ENCODE measurements at places on chromosomes 3 and 15.

- DNase-seq, result no peak
These were observed 19.3 kb upstream of the SLC12A8 start for GRCh38 chr3:125231895-125232294.

DNA sequence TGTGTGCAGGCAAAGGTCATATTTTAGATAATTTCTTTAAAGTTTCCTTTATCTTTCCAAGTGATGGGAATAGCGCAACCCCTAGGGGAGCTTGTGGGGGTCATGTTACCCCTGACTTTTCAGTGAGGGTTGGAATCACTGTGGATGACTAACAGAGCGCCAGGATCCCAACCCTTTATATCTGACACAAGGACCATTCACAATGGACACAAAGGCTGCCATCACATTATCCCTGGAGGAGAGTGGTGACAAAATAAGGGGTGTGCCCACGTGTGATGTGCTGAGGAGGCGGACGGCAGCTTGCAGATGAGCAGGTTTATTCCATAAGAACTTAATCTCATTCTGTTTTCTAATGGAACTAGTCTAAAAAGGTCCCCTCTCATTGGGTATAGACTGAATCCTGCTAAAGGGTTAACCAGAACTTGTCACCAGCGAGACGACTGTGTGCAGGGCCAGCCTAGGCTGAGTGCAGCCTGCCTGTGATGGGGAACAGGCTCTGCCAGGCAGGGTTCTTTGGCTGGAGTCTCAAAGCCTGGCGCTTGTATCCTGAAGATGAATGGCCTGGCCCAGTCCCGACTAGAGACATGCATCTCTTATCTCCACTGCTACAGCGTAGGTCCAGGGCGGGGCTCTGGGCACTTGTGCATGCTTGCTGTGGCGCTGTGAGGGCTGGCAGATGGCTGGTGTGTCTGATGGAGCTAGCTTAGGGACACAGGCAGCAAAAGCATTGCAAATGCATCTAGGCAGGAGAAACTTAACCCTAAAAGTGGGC, 50.2 kb downstream of the CHDH start:
- peak; percentile 39 for DNase-seq

GRCh38 chr3:160660902-160661301, 16.1 kb upstream of the ARL14 start:
- no peak for DNase-seq

DNA sequence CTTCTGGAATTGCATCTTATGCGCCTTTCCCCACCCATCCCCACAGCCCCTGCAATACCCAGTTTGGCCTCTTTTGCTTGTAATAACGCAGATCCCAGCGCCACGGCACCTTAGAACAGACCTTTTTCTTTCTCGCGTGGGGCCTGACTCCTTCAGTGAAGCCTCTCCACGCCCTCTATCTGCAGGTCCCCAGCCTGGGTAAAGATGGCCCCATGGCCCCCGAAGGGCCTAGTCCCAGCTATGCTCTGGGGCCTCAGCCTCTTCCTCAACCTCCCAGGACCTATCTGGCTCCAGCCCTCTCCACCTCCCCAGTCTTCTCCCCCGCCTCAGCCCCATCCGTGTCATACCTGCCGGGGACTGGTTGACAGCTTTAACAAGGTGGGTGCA, 594 bp downstream of the CRELD1 start:
- DNase-seq, result peak; percentile 74

DNA sequence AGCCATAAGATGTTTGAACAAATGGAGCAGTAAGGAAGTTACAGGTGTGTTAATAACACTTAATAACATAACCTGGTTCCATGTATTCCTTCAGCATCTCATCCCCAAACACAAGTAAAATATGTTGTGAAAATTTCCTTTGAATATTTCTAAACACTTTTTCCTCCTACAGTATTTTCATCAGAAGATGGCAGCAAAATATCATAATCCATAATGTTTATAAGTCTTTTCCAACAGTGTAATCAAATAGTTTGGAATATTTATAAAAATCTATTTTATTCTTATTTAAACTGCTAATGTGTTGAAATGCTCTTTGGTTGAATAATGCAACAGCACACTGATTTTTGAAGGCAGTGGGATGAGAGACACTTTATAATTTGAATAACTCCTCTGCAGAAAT, 1020.5 kb downstream of the OTOL1 start:
- DNase-seq, result no peak

DNA sequence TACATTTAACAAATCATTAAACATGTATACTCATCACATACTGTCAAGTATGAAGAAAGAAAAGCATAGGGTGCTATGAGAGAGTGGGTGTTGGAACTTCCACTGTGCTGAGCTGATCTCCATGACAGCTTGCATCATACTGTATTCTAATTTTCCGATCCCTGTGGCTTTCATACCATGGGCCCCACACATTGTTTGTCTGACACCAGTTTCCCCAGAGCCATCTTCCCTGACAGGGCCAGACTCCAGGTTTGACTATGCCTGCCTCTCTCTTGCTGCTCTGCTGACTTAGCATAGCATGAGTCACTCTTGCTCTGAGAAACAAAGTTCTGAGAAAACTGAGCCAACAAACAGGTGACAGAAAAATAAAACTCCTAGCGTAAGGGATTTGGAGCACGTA, 37.0 kb upstream of the CASR start:
- peak; percentile 77 for DNase-seq

DNA sequence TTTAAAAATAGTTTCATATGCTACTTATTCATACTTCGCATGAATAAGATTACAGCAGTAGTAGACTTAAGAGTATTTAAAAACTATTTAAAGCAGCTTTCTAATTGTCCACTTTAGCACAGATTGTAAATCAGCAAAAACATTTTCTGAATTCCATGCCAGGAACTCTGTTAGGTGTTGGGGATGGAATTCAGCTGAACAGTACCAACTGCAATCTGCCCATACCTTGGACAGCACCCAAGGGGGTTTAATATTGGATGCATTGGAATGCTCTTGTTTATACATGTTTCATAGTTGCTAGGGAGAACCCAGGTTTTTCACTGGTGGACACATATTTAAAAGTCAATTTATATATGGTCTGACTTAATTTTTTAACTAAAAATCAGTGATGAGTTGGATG, 74.8 kb downstream of the PPM1L start:
- DNase-seq, result no peak

DNA sequence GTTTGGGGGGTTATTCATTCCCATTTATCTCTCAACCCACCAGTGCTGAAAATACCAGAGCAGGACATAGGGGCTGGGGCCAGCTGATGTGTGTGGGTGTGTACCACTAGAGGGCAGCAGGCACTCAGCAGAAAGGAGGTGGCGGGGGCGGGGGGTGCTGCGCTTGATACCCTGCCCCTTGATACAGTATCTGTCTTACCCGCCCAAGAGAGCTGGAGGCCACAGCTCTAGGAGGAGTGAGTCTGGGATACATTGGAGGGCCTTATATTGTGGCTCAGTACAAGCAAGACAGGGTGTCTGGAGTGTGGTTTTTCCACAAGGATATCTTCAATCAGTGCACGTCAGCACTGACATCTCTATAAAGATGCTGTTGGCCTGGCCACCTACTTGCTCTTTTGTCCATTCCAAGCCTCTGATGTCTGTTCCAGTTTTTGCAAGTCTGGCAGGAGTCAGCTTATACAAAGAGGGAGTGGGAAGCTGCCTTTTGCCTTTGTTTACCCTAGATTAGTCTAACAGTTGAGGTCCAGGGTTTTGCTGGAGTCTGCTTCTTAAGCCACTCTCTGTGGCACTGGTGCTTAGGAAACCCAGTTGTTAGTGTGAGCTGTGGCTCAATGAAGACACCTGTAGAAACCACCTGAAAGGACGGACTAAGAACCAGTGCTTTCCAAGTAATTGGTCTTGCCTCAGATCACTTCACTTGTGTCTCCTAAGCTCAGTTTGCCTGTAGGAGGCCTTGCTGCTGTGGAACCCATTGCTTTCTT, 1.5 kb upstream of the RBM15B start:
- DNase-seq, result peak; percentile 85

- DNase-seq, result no peak
These were observed 23.8 kb downstream of the HOMER2 start for GRCh38 chr15:82928711-82929110.

DNA sequence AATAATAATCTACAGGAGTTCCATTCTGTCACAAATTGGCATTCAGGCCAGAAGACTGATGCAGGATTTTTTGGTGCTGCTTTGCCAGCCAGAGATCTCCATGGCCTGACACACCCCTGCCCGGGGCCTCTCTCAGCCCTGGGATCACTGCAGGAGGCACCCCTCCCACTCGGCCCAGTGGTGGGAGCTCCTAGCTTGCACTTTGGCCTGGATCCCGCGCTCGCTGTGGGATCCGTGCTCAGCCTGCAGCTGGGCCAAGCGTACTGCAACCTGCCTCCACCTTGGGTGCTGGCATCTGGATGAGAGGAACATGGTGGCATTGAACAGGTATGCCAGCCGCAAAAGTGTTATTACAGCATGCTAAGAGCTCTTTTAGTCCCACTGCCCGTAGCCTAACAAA, 656.7 kb upstream of the CCDC54 start:
- DNase-seq, result no peak

GRCh38 chr15:52486003-52486996, 42.4 kb downstream of the MYO5A start:
- no peak for DNase-seq

- no peak for DNase-seq
These were observed 48.9 kb downstream of the ZBBX start for GRCh38 chr3:167330993-167331785.

- no peak for DNase-seq
These were observed 195.3 kb downstream of the ABHD5 start for GRCh38 chr3:43885908-43886618.

Measured in activated effector memory CD4-positive, alpha-beta T cell treated with anti-CD3 and anti-CD28 coated beads, Interleukin-2, amount 50 U/mL, for 16 hours (primary cell).